ENCODE measurements at places on chromosomes 6 and 20.

GRCh38 chr20:11906626-11907480 is 10.8 kb upstream of the BTBD3 start:
- H3K4me1 ChIP-seq = peaks cover 23% of the 10 kb centered on the region
- H3K36me3 ChIP-seq = peaks cover 37% of the 10 kb centered on the region
- DNase-seq = no peak
- H3K4me3 ChIP-seq = no peak overlapping the region

GRCh38 chr20:37954190-37954589 is 51.3 kb downstream of the VSTM2L start:
- DNase-seq = no peak
- H3K4me3 ChIP-seq = no peak overlapping the region
- H3K4me1 ChIP-seq = no peaks in the 10 kb centered on the region
- peaks cover 10% of the 10 kb centered on the region for H3K27me3 ChIP-seq
- no peaks in the 10 kb centered on the region for H3K36me3 ChIP-seq
- no peak overlapping the region for H3K27ac ChIP-seq

DNA sequence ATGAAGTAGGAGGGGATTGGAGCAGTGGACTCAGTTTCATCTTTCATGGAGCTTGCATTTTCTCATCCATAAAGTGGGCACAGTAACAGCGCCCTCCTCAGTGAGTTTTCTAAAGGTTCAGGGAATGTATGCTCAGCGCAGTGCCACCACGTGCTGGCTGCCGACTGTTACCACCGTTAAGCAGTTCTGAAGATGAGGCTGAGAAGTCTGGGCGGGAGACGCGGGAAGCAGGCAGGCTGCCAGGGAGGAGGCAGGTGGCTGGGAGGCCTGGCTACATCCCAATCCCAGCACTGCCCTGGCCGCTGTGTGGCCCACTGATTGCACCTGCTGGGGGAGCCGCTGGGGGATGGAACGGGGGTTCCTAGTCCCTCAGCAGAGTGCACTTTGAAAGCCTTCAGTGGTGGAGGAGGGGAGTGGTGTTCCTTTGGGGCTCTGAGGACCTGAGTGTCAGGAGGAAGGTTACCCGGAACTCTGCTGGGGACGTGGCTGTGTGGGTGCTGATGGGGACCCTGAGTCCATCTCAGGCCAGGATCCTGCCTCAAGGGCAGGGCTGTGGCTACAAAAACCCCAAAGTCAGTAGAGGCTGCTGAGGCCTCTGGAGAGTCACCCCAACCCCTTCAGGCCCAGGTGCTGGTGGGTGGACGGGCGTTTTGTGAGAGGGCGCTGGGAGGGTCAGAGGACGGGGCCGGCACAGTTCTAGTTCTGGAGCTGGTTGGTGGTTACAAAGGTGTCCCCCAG is 28.0 kb upstream of the PHACTR3 start:
- H3K4me1 ChIP-seq = peaks cover 9% of the 10 kb centered on the region
- H3K27me3 ChIP-seq = peaks cover 95% of the 10 kb centered on the region
- no peaks in the 10 kb centered on the region for H3K36me3 ChIP-seq

DNA sequence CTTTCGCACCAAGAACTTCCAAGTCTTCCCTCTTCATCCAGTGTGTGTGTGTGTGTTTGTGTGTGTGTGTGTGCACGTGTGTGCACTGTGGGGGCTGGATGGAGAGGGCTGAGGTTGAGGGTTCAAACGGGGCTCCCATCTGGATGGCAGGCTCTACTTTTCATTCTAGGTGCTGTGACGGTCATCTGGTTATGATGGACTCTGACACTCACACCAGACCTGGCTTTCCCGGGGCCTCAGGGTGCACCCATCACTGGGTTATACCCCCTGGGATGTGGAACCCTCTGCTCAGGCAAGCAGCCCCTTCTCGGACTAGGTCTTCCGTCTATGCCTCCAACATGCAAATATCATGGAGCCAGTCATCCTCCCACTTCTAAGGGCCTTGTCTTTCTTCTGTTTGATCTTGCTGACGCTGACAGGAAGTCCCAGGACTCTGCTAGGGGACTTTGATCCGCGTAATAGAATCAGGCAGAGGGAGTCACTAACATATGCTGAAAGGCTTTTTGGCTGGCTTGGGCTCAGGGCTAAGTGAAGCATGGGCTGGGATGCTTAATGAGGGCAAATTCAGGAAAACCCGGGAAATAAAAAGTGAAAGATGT is 313.6 kb downstream of the CDC5L start:
- H3K36me3 ChIP-seq = no peaks in the 10 kb centered on the region
- no peak for DNase-seq
- H3K27ac ChIP-seq = no peak overlapping the region
- H3K27me3 ChIP-seq = peaks cover 6% of the 10 kb centered on the region
- peaks cover 18% of the 10 kb centered on the region for H3K4me1 ChIP-seq

DNA sequence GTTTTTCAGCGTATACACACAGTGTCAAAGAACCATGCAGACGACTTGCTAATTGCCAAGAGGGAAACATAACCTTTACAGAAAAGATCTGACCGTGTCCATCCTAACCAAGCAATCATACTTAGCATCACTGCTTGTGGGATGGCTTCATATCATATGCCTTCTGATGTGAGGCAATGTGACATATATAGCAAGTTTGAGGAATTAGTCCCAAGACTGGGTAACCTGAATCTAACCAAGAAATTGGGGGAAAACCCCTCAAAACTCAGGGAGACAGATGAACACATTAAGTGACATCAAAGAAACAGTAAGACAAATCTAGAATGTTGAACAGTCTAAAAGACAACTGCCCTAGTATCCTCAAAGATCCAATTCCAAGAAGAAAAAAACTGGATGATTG is 18.4 kb downstream of the GNL1 start:
- peaks cover 14% of the 10 kb centered on the region for H3K4me1 ChIP-seq
- no peak for DNase-seq
- H3K27ac ChIP-seq = no peak overlapping the region
- no peak overlapping the region for H3K4me3 ChIP-seq
- peaks cover 26% of the 10 kb centered on the region for H3K27me3 ChIP-seq

All from nephron progenitor cell (in vitro differentiated cells).